ENCODE measurements at places on chromosomes 12 and 14.
A peak's percentile ranks its signal among the peaks of the same experiment; 100 is the strongest.

DNA sequence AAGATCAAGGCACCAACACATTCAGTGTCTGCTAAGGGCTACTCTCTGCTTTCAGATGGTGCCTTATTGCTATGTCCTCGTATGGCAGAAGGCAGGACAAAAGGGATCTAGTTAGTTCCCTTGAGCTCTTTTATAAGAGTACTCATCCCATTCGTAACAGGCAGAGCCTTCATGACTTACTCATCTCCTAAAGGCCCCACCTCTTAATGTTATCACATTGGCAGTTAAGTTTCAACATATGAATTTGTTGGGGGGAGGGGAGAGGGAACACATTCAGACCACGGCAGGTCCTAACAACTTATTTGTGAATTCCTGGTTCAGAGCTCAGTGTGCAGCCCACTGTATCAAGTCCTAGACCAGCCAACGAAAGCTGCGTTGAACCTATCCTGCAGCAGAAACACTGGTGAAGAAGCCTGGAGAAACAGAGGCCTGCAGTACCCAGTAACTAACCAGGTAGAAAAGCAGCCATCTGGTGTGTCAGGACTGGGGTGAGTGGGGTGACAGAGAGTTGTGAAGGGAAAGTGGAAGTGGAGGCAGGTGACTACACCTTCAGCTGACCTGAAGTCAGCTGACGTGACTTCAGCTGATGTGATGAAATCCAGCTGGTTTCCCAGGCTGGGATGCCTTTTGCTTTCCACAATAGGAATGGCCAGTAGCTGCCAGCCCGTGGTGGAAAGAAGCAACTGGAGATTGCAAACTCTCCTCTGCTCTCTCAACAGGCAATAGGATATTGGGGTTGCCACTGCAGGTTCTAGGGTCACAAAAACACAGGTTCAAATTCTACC lies 101.6 kb upstream of the PLXNC1 start:
- no peak for DNase-seq

DNA sequence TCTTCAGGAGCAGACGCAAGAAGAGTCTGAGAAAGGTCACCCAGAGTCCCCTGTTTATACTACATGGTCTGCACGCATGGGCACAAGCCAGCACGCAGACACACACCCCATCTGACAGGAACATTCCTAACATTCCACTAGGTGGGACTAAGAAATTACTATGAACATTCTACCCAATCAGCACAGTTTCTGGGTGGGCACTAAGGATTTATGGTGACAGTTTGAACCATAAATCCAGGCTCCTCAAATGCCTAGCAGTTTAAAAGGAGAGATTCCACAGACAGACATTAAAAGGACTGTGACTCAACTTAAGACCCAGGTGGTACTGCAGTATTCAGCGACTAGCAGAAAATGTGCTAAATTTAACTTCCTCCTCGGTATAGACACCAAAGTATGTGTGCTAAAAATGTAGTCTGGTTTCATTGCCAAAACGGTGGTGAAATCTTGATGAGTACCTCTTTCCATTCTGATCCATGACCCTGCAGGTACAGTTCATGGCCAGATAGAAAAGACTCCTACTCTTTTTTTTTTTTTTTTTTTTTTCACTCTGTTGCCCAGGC lies 16.2 kb downstream of the ABHD4 start:
- peak; percentile 57 for DNase-seq

GRCh38 chr14:62988967-62989366 lies 56.3 kb downstream of the KCNH5 start:
- no peak for DNase-seq

DNA sequence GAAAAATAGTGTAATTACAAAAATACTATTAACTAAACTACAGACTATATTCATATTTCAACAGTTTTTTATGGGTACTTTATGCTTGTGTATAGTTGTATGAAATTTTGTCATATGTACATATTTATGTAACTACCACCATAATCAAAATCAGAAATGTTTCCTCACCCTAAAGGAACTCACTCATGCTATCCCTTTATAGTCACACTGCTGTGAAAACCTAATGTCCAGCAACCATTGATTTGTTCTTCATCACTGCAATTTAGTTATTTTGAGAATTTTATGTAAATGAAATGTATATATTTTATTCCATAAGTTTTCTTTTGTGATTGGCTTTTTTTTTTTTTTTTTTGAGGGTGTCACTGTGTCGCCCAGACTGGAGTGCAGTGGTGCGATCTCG lies 278.9 kb upstream of the SLC16A7 start:
- DNase-seq, result no peak

DNA sequence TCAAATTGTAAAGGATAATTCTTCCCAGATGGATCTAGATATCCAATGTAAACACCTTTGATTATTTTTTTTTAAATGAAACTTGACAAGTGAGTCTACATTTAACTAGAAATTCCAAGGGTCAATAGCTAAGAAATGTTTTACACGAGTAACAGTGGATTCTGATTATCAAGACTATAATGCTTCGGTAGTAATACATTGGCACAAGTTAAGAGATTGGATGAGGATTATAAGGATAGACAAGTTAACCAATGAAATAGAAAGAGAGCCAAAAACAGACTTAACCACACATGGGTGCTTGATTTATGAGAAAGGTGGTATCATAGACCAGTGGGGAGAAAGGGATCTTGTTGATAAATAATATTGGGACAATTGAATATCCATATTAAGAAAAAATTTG lies 40.3 kb upstream of the PCED1B start:
- DNase-seq, result no peak

DNA sequence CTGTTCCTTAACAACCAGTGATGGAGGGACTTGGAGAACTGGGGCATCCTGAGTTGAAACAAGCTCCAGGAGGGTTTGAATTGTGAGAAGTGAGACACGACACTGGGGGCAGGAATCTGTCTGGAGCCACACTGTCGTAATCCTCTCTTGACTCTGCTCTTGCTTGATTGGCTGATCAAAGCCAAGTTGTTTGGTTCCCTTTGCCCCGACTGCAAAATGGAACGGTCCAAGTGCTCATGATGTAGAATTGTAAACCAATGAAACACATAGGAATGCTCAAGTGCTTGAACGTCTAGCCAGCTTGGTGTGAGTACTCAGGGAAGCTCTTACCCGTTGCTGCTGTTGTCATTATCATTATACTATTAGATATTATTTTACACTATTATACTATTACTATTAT lies 98.1 kb downstream of the TMEM132C start:
- DNase-seq, result no peak

DNA sequence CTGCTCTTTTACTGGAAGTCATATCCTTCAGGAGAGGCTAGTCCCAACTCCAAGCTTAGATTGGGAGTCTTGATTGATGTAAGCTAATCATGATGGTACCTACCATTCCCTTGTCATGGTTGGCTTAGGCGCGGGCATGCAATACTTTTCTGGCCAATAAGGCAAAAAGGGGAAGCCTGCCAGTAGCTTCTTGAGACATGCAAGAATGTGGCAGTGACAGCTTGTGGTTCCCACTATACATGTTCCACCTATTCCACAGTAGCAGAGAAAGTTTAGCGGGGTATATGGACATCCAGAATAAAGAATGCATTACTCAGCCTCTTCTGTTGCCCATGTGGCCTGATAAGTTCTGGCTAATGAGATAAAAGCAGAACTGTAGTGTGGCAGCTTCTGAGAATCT lies 55.0 kb downstream of the AP5M1 start:
- DNase-seq, result no peak

DNA sequence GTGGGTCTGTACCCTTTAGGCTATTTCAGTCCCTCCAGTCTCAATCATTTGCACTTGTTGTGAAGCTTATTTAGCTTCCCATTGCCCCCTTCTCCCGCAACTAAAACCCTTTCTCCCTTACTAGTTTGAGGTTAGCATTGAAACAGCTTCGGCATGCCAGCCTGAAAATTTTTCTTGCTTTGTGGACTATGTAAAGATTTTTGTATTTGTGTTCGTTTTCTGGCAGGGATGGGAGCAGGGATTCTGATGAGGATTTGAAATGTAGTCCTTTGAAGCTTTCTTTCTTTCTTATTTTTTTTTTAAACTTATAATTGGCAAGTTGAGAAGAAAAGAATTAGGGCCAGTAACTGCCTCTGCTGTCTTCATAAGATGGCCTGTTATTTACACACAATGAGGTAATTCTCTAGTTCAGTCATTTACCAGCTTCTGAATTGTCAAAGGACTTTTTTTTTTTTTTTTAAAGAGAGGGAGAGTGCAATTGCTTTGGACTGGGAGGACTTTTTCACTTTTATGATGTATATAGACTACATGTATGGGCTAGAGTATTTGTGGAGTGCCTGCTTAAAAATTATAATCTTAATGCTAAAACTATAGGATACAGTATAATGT lies 29.0 kb downstream of the PALS1 start:
- DNase-seq, result no peak

DNA sequence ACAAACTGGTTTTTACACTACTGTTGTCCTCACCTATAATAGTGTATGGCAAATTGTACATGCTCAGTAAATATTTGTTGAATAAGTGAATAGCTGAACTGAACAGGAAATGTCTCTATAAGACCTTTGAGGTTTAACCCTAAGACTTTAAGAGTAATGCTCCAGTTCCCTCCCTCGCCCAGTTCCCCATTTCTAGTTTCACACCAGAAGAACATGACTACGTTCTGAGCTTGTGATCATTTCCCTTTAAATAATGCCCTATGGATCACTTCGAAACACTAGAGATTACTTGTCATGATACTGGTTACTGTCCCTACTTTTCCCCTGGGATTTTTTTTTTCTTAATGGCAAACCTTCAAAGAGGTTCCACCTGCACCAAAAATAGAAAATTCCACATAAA lies 69.3 kb downstream of the PRKD1 start:
- no peak for DNase-seq

DNA sequence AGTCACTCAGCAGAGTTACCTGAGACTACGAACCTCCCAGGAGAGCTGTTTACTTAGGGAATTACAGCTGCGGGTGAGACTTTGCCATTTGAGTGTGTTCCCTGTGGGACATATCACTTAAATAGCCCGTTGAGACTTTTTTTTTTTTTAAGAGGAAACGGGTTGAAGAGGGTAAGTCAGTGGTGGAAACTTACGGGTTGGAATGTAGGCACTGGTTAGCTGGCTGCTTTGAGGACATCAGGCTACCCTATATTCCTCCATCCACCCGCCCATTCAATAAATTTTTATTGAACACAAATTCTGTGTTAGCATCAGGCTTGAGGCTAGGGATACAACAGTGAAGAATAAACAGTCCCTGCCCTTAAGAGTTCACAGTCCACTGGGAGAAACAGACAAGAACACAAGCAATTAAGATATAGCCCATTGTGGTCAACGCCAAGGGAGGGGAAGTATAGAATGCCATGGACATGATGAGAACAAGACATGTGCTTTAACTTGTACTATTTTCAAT lies 88.1 kb upstream of the CPSF6 start:
- no peak for DNase-seq

DNA sequence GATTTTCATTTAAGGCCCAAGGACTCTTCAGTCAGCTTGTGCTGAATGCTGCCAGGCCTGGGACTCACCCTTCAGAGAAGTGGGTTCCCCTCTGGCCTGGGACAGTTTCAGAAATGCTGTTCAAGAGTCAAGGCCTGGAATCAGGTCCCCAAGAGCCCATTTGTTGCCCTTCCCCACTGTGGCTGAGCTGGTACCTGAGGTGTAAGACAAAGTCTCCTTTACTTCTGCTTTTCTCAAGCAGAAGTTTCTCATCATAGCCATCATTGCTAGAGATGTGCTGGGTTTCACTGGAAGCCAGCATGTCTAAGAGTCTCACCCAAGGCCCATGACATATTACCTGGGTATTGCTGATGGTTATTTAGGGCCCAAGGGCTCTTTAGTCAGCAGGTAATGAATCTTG lies 8.9 kb downstream of the FANCM start:
- no peak for DNase-seq

GRCh38 chr12:104637604-104638003 lies 180.9 kb downstream of the CHST11 start:
- no peak for DNase-seq

- DNase-seq, result no peak
Measured at GRCh38 chr12:131024026-131024425, 70.3 kb downstream of the ADGRD1 start.

DNA sequence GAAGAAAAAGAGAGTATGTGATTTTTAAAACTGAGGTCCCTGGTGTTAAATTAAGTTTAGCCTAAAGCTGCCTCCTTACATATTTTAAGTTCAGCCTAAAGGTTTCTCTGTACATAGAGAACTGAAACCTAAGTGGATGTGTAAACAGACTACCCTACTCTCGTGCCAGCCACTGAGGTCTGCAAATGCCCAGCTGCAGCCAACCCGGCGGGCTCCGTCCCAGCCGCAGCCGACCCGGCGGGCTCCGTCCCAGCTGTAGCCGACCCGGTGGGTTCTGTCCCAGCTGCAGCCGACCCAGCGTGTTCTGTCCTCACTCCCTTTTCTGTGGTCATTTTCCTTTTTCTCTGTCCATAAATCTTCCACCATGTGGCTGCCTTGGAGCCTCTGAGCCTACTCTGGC lies 97.2 kb upstream of the SFSWAP start:
- no peak for DNase-seq

DNA sequence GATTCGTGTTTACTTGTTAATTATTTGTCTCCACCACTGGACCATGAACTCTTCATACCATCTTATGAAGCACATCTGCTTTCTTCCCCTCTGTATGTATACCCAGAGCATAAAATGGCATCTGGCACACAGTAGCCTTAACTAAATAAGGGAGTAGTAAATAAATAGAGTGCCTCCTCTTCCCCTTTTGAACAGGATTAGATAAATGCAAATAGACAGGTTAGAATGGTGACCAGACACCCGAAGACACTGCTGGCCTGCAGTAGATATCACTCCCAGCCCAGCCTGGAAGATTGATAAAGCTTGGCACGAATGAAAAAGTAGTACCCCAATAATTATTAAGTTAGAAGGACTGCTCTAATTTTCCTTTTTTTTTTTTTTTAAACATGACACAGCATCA lies 6.9 kb downstream of the GALNT4 start:
- no peak for DNase-seq

DNA sequence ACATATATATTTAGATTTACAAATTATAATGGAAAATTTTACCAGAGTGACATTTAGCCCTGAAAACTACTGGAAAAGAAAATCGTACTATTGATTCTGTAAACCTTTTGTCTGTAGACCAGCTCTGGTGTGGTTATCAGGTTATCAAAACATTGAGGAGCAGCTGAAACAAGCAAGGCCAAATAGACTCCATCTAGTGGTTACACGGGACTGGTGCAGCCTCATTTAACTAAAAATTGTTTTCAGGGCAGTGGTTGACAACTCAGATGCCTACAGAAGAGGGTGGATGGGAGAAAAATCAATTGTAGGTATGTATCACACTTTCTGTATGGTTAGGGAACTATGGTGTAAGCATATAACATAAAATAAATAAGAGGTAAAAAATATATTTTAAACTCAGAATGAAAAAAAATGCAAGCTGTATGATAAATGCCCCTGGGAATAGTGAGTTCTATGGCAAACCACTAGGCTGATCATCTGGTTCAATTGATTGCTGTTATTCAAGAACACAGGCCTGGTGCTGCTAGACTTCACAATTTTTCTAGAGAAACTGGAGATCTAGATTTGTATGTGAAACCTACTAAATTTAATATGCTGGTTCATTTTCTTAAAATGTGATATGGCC lies 51.2 kb downstream of the ACSS3 start:
- peak; percentile 26 for DNase-seq

GRCh38 chr12:43216490-43216889 lies 335.5 kb downstream of the ADAMTS20 start:
- no peak for DNase-seq

- no peak for DNase-seq
Measured at GRCh38 chr14:96989306-96989705, 192.1 kb downstream of the VRK1 start.

GRCh38 chr14:94132285-94132887 lies 3.0 kb upstream of the IFI27L2 start:
- DNase-seq, result peak; percentile 58
